ENCODE measurements at places on chromosomes 6 and 20.

- DNase-seq: no peak
Observed at GRCh38 chr6:160424256-160424655, 76.1 kb downstream of the SLC22A3 start.

GRCh38 chr20:23120936-23121750 lies 35.0 kb upstream of the CD93 start:
- no peak for DNase-seq

DNA sequence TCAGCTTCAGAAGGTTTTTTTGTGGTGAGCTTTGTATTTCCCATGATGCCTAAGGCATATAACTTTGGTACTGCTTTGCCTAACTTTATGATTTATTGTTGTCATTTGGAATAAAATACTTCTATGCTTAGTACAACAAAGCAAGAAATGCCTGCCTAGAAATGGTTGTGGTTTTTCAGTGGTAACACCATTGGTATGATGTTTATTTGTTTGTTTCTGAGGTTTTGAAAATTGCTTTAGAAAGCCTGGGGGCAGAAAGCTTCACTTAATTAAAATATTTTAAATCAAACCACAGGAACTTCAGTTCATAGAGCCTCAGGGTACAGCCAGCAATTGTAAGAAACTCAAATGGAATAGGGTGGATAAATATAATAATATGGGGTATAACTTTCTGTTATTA lies 351.2 kb upstream of the MAP3K7 start:
- no peak for DNase-seq

DNA sequence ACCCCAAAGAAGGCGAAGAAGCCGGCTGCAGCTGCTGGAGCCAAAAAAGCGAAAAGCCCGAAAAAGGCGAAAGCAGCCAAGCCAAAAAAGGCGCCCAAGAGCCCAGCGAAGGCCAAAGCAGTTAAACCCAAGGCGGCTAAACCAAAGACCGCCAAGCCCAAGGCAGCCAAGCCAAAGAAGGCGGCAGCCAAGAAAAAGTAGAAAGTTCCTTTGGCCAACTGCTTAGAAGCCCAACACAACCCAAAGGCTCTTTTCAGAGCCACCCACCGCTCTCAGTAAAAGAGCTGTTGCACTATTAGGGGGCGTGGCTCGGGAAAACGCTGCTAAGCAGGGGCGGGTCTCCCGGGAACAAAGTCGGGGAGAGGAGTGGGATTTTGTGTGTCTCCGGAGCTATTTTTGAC lies 69.6 kb downstream of the HFE start:
- DNase-seq: peak; percentile 41

DNA sequence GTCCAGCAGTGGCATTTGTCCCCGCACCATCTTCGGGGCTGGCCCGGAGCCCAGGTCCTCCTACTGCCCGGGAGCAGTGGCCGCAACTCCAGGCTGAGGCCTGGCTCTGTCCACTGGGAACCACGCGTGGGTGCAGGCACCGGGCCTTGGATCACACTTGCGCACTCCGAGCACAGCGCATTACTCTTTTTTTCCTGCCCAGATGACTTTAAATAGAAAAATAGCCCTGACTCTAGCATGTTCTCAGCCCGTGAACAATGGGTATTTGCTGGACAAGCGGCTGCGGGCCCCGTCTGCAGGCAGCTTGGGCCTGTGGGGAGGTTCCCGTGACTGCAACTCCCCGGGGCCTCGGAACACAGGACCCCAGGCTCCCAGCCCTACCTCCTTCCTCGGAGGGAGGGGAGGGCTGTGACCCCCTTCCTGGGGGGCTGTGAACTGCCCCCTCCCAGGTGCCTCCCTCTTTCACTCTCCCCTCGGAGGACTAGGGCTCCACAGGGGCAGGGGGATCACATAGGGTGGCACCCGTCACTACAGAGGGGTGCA lies 162.2 kb downstream of the TBXT start:
- DNase-seq: no peak

GRCh38 chr20:61123286-61123685 lies 128.8 kb upstream of the CDH4 start:
- DNase-seq: no peak

GRCh38 chr20:63704749-63705117 lies 3.0 kb downstream of the ARFRP1 start:
- no peak for DNase-seq

- DNase-seq: no peak
Observed at GRCh38 chr6:54020334-54020733, 90.9 kb upstream of the MLIP start.

- no peak for DNase-seq
Observed at GRCh38 chr6:154202339-154202738, 154.3 kb downstream of the IPCEF1 start.

GRCh38 chr20:20022498-20022897 lies 5.3 kb downstream of the NAA20 start:
- no peak for DNase-seq

- no peak for DNase-seq
Observed at GRCh38 chr20:10074513-10074912, 39.7 kb downstream of the ANKEF1 start.

DNA sequence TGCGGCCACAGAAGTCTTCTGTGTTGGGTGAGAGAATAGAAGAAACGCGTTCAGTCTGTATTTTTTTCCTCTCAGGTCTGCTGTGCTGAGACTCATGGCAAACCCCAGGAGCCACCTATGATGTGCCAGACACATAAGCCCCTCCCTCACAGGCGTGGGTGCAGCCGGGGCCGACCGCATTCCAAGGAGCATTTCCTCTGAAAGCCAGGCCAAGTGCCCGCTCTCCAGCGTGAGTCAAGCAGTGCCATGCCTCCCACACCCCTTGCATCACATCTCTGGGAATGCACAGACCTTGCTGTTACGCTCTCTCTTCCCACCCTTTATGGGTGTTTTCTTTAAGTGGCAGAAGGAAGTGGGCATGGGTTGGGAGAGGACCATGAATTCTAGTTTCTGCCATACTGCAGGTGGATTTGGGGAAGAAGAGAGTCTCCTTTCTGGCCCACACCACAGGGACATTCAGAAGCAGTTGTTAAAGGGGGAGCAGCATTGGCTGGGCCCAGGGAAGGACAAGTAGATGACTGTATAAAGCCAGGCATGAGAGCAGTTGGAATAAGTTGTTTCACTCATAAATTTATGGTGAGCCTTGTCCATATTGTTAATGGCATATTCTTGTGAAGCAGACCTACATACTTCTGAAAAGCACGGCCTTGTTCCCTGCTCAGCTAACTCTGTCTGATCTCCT lies 37.1 kb upstream of the TFAP2A start:
- no peak for DNase-seq

- DNase-seq: no peak
Observed at GRCh38 chr20:51385646-51386530, 156.6 kb downstream of the NFATC2 start.

GRCh38 chr6:134111062-134111677 lies 58.7 kb upstream of the SLC2A12 start:
- peak; percentile 16 for DNase-seq

DNA sequence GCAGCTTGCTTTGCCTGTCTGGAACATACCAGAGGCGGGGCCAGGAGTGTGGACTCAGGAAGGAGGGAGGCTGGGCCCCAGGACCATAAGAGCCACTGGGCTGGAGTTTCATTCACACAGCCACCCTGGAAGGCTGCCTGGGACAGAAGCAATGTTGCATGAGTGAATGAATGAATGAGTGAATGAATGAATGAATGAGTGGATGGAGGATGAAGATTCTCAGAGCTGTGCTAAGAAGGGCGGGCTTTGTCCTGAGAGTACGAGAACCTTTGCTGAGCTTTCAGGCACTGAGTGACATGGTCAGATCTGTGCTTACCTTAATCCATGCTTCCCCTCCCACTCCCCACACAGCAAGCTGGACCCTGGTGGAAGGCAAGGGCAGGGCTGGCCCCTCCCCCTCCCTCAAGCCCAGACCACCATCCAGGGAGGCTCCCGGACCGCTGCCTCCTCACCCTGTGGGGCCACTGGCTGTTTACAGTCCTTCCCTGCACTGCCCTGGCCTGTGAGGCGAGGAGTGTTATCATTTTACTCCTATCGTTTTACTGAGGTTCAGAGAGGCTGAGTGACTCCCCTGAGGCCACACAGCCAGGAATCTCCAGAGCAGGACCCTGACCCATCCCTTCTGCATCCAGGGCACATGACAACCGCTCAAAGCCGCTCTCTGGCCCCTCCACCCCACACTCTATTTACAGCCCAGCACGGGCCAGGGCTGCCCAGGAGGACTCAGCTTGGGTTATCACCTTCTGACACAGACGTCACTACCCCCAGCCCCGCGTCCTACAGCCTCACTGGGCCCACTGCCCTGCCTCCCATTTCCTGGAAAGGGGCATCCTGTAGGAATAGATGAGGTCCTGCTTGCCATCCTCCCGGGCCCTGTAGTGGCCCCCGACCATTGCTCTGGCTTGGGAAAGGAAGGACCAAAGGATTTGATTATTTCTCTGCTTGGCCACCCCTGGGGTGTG lies 269.7 kb downstream of the TAF4 start:
- no peak for DNase-seq
